ENCODE measurements at places on chromosomes 5 and 9.

DNA sequence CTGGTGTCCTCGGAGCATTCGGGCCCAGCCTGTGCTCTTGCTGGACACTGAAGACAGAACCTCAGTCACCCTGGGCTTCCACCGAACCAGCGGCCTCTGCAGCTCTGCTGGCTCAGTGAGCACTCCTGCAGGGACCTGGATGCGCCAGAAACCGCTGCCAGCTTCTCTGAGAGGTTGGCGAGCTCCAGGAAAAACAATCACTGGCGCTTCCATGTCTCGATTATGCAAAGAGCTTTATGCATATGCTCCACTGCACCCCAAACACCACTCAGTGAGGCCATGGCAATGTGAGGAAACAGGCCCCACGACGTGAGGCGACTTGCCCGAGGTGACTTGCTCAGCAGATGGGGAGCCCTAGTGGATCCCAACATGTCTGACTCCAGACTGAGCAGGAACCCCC, 11.0 kb downstream of the PRDM12 start:
- no peak for DNase-seq

DNA sequence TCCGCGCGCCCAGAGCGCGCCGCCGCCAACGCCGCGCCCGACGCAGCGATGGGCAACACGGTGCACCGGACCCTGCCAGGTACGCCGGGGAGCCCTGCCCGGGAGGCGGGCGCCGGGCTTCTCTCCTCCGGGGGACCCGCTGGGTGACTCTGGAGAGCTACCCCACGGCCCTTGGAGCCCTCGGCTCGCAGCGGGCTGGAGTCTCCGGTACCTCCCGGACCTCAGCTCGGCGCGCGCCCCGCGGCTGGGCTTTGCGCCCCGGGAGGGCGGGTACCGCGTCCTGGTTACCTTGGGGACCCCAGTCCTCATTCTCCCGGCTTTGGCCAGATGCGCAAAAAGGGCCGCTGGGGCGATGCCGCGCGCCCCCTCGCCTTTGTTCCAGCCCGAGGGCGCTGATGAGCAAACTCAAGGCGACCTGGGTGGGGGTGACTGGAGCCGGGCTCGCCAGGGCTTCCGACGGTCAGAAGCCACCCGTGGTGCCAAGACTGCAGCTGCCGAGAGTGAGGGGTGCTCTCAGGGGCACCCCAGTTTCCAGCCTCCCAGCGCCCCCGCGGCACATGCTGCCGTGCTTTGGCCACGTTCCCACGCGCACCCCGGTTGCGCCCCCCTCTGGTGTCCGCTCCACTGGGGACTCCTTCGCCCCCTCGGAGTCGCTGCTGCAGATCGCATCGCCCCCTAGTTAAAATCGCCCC, 442 bp downstream of the NEURL1B start:
- peak; percentile 5 for DNase-seq

DNA sequence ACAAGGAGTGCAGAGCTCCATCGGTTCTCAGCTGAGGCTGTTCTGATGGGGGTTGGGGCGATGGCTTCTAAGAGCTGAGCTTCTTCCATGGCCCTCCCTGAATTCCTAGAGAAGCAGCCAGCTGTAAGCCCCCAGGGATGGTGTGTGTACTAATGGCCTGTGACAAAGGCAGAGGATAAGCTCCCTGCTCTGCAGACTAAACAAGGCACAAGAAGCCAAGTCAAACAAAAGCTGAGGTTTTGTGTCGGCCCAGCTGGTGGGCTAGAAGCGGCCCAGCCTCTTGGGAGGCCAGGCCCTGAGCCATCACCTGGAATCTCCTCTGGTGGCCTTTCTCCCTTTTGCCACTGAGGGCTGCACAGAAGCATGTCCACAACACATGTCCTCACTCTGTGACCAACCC, 75.0 kb upstream of the XPA start:
- no peak for DNase-seq

DNA sequence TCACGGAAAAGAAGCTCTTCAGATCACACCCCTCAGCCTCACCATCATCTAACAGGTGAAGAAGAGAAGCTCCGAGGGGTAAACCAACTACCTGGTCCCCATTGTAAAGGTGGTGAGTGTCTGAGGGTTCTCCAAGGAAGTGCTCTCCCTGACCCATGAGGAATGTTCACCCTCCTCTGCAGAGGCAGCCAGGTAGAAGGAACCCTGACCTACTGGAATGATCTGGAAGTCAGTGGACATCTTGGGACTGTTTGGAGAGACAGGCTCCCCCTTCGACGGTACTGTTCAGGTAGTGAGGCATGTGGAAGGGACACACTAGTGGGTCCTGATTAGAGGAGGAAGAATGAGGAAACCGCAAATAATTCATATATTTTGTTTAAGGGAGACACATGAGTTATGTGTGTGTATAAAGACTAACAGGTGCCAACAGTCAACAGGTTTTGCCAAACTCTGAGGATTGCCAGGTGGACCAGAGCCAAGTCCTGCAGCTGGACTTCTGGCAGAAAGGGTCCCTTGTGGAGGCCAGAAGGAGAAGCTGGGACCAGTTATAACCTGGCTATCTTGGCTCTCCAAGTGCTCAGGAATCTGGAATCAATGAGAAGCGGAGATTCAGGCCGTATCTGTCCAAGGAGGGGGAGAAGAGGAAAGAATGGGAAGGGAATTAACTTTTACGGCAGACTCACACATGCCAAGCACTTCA, 3.0 kb upstream of the ZBTB34 start:
- DNase-seq, result no peak

GRCh38 chr9:114742947-114743346, 61.0 kb upstream of the TEX48 start:
- no peak for DNase-seq

Data from activated naive CD8-positive, alpha-beta T cell treated with anti-CD3 and anti-CD28 coated beads, Interleukin-2, amount 50 U/mL, for 24 hours (primary cell).